ENCODE measurements at places on chromosomes 13 and 19.

GRCh38 chr19:18991006-18991405 is 42.3 kb downstream of the SUGP2 start:
- no peak for DNase-seq

- DNase-seq, result no peak
Observed at GRCh38 chr13:24894972-24895300, 131.0 kb downstream of the RNF17 start.

- DNase-seq, result no peak
Observed at GRCh38 chr13:66492479-66492878, 737.7 kb downstream of the PCDH9 start.

DNA sequence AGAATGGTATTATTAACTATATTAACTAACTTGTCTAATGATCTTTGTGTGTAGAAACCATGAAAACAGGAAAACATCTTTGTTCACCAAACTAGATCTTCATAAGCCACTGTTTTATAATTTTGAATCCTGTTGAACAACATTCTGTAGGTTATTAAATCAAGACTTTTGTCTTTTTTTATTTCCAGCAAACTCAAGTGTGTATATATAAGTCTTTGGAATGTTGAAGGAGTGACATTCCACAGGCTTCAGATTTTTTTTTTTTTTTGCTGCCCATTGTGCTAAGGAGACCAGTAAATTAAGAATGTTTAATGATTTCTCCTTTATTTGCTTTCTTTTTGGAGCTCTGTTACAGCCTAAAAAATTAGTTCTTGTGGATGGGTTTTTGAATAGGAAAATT is 89.6 kb downstream of the LMO7 start:
- no peak for DNase-seq

GRCh38 chr19:51572908-51573307 is 1.8 kb downstream of the ZNF175 start:
- no peak for DNase-seq

DNA sequence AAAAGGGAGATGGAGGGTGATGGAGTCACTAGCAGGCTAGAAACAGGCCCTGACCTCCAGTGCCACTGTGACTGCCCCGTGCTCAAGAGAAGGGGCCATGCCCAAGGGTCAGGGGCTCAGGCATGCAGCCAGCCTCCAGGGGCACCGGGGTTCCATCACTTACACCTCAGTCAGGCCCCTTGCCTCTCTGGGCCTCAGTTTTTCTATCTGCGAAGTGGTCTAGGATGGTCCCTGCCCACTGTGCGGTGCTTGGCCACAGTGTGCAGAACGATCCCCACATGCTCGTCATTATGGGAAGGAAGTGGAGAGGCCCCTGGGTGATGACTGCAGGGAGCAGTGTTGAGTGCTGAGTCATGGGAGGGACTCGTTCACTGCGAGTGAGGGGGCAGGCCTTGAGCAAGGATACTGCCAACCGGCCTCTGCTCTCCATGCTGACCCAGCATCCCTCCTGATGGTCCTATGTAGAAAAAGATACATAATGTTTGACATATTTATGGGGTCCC is 23.1 kb downstream of the TMED1 start:
- no peak for DNase-seq

GRCh38 chr13:79861731-79862130 is 380.8 kb downstream of the NDFIP2 start:
- no peak for DNase-seq

DNA sequence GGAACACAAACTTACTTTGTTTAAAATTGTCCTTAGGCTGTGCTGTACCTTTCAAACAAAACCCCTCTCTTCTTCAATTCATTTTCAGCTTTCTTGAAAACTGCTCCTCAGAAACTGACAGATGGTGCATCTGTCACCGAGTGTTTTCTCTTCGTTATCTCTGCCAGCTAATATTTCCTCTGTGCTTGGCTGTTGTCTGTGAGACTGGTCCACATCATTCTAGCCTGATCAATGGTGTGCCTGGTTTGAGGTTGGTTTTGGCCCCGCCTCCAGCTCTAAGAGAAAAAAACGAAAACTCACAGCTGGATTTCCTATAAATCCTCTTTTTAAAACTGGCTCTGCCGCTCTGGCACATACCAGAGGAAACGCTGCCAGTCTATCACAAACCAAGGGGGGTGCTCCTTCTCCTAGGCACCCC is 79.7 kb downstream of the STARD13 start:
- DNase-seq, result no peak

DNA sequence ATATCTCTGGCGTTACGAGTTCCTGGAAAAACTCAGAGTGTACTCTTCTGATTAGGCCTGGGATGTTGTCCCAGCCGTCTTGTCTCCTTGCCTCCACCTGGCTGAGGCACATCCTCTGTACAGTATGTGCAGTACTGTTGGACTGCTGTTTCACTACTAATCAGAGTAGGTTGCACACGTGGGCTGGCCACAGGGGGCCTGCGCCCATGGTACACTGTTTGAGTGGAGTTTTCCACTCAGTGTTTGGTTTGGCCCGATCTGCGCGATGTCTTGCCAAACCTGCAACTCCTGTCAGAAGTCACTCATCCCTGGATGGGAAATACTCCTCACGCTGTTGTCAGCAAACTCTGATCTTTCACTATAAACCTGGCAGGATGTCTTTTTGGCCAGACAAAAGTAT is 189.6 kb upstream of the CSNK1A1L start:
- no peak for DNase-seq

GRCh38 chr19:913080-913748 is at the start of gene R3HDM4:
R3HDM4 (minus strand) TSS chr19:913219; CDS start chr19:913157, 62 bp downstream.
- peak; percentile 87 for DNase-seq

GRCh38 chr13:66365101-66365500 is 865.0 kb downstream of the PCDH9 start:
- no peak for DNase-seq

GRCh38 chr13:113883314-113883811 is 19.5 kb upstream of the GAS6 start:
- no peak for DNase-seq

DNA sequence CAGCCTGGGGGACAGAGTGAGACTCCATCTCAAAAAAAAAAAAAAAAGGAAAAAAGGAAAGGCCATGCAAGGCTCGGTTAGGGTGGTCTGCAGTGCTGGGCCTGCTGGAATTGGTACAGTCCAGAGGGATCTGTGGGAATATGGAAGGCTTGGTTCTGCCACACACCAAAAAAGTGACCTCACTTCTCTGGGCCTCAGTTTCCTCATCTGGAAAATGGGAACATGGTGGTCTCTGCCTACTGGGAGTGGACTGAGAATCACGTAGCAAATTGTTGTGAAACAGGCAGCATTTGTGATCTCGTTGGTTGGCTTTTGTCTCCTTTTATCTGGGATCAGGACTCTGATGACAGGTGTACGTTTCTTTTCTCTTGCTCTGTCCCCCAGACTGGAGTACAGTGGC is 7.5 kb downstream of the DNM2 start:
- no peak for DNase-seq

- DNase-seq, result no peak
Observed at GRCh38 chr19:48955308-48955958, 758 bp downstream of the BAX start.

DNA sequence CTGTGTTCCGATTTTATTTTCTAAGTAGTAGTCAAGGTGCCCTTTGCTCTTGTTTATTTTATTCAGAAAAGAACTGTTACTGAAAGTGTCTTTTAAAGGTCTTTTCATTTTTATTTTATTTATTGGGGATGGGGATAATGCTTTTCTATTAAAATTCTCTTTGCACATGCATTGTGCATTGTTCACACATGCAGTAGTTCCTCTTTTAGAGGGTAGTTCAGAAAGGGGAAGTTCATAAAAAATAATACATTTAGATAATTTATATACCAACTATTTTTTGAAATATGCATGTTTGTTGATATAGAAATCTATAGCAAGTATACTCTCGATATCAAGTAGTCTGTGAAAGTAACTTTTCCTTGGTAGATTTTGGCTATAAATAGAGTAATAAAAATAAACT is 3.5 kb downstream of the GPC5 start:
- no peak for DNase-seq

DNA sequence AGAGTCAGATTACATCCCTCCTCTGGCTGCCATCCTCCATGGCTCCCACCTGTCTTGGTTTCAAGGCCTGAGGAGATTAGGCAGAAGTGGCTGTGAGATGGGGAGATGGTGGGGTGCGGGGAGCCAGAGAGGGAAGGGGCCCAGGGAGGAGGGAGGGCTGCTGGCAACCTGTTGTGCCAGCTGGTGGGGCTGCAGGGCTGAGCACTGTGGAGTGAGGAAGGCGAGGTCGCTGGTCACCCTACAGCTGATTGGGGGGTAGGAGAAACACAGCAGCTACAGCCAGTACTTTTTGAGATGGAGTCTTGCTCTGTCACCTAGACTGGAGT is 48.3 kb downstream of the CD320 start:
- DNase-seq, result peak; percentile 5

- DNase-seq, result no peak
Observed at GRCh38 chr13:64674126-64674525, 2556.0 kb downstream of the PCDH9 start.

DNA sequence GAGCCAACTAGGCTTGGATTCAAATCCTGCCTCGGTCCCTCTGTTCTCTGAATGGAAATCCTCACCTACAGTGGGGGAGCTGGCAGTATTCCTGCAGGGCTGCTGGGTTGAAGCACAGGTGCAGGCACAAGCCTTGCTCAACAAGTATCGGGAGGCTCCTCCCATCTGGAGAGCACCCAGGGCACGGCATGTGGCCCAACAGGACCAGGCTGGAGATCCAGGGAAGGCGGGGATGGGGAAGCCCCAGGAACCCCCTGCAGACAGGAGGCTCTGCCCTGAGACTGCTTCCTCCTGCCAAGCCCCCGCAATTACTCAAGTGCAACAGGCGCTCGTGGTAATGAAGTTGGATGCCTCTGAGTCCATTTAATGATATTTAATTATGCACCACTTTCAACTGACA is 128.0 kb upstream of the VSTM2B start:
- DNase-seq, result no peak

DNA sequence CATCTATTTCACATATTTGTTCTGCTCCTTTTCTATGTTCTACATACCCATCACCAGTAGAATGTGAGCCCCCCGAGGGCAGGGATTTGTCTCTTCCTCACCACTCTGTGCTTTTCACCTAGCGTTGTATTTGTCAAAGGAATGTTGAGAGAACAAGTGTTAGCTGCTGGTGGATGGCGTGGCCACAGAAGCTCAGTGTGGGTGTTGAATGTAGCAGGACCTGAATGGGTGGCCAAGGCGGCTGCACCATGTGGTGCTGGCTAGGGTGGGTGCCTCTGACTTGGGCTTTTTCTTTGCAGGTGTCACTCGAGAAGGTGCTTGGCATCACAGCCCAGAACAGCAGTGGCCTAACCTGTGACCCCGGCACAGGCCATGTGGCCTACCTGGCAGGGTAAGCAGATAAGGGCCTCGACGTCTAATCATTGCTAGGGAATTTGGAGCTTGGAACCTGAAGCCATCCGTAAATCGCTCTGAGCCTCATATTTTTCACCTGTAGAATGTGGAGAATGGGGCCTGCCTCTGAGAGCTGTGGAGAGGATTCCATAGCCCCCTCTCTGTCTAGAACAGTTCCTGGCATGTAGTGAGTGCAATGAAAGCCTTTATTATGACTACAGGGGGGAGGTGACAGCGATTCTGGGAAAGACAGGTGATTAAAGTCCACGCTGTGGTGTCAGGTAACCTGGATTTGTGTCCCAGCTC is 3.9 kb downstream of the WDR62 start:
- no peak for DNase-seq

DNA sequence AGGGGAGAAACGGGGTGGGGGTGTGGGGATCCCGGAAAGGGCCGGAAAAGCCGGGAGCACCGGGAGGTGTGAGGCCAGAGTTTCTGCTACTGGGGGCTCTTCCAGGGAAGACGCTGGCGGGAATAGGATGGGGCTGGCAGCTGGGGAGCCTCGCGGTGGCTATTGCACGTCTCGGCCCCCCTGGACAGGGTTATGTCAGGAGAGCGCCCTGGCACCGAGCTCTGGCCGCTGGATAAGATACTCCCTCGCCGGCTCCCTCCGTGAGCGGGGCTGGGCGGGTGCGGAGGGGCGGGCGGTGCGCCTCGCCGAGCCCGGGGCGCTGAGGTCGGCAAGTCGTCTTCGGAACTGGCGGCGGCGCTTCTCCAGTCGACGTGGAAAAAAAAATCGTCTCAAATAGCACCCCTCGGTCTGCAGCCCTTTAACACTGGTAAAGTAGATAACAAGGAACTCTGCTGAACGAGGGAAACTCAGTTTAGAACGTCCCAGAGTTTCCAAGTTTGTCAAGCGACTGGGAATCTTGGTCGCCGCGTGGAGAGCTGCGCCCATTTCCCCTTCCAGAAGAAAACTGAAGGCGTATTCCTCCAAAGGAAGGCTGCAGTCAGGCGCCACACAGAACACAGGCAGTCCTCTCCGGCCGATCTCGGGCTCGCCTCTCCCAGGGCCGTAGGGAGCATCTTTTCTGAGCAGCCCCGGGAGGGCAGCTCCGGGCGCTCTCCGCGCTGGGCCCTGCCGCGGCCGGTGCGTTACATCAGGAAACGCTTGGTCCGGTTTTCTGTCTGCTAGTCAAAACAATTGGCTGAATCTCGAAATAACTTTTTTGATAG is 115.1 kb downstream of the KCNRG start:
- no peak for DNase-seq

- DNase-seq, result no peak
Observed at GRCh38 chr13:23654111-23655110, 84.2 kb downstream of the TNFRSF19 start.

GRCh38 chr13:72314210-72314609 is 413.2 kb downstream of the MZT1 start:
- DNase-seq, result no peak

DNA sequence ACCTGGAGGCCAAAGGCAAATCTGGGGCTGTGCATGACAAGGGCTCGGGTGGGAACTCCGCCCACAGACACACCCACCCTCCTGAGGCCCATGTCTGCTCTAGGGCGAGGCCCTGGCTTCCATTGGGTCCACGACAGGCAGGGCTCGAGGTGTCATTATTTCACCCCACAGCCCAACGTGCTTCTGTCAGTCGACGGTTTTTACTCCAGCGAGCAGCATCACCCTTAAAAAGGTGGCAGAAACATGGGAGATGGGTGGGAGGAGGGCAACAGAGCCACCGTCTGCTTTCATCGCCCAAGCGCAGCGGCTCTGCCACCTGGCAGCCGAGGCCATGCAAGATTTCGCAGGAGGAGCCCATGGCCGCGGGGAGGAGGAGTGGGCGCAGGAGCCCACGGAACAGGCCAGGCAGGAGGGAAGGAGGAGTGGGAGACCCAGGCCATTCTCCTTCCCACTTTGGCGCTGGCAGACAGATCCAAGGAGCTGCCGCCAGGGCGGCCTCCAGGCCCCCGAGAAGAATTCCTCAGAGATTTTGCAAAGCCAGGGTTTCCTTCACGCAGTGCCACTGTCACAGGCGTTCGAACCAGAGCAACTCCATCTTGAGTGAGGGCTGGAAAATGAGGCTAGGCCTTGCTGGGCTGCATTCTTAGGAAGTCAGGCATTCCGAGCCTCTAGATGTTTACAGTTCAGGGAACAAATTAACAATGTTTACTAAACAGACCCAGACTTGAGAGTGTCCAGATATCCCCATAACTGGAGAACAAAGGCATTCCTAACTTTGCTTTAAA is 49.3 kb upstream of the TUBGCP3 start:
- DNase-seq, result no peak

DNA sequence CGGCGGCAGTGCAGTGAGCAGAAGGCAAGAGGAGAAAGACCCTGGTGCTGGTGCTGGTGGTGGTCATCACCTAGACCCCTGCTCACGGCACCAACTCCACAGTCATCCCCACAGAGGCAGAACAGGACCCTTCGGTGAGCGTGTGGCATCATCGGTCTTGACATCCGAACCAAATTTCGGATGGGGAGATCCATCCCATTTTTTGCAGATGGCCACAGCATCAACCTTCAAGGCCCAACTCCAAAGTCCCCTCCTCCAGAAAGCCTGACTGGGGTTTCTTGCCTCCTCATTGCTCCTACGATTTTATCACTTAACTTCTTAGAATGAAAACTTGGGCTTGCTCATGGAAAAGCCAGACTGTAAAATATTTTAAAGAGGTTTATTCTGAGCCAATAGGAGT is 8.7 kb upstream of the KLK12 start:
- DNase-seq, result no peak

Measured in D721Med (cell line).